HS-27A (cell line): ENCODE measurements at places on chromosomes 13 and 19.

GRCh38 chr19:1989513-1990229 lies 25.8 kb downstream of the BTBD2 start:
- no peak for DNase-seq

DNA sequence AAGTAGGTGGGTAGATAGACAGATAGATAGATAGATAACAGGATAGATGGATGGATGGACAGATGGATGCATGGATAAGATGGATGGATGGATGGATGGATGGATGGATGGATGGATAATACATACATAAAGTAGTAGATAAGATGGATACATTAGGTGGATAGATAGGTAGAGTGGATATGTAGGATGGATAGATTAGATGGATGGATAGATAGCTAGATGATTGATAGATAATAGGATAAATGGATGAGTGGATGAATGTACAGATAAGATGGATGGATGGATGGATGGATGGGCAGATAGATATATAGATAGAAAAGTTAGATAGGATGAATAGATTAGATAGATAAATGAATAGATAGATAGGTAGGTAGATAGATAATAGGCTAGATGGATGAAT lies 2.1 kb downstream of the CYP4F3 start:
- no peak for DNase-seq

GRCh38 chr19:16266586-16266942 lies 58.1 kb upstream of the KLF2 start:
- no peak for DNase-seq

- DNase-seq: no peak
Observed at GRCh38 chr19:10010247-10010691, at the start of gene COL5A3. Gene COL5A3 (minus strand): TSS chr19:10010504. CDS start chr19:10010385, 119 bp downstream.

- no peak for DNase-seq
Observed at GRCh38 chr13:77522444-77522843, 13.1 kb upstream of the SCEL start.

DNA sequence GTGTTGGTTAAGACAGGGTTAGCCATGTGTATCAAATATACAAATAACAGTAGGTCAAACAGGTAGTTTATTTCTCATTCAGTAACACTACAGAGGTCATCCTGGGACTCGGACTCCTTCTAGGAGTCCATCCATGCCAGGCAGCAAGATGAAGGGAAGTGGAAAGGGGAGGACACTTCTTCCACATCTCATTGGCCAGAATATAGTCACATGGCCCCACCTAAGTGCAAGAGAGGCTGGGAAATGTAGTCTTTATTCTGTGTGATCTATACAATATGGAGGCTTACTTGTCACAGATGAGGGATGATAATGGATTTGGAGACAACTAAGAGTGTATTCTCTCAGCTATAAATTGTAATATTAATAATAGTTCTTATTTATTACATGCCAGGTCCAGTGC lies 31.1 kb downstream of the RDH8 start:
- DNase-seq: no peak

DNA sequence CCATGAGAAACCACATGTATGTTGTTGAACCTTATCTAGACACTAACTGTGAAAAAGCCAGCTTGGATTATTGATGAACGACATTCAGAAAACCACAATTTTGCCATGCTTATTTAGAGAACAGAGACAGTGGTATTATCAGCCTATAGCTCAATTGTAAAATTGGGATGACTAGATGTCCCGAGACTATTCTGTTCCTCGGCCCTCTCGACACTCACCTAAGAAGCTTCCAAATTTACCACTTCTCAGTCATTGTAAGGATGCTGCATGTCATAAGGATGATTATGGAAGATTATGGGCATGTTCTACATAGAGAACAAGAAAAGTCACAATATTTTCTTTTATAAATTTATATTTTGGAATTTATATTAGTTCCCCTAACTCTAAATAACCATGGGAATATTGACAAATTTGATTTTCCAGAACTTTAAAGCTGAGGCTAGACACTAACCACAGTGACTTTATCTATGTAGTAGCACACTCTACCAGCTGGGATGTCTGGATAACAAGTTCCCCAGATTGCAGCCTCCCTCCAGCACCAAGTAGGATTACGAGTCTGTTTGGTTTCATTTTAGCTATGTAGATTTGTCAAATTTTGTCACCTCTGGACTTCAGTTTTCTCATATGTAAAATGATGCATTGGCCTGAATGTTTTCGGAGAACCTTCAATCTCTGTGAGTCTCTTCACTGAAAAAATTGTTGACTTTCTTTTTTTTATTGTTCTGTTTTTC lies 513.6 kb downstream of the IRS2 start:
- no peak for DNase-seq

DNA sequence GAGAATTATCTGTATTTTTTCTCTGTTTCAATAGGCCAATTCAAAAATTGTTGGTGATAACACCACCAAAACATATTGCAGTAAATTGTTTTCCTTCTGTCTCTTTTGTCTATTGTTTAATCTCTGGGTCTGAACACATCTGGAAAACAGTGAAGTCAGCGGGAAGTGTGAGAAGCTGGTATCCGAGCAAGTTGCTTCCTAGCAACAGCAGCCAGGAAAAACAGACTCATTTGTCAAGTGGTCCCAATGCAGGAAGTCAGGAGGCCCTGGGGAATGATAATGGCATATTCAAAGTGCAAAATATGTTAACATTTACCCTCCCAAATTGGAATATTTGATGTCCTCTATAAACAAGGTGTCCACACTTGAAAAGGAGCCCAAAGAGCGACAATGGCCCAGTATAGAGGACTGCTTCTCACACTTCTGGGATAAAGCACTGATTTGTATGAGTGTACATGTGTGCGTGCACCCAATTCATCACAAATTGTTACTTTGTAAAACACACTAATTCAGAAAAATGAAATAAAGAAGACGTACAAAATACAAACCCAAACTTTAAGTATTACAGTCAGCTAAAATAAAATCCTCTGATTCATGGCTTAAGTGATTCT lies 515.0 kb downstream of the TBC1D4 start:
- no peak for DNase-seq

DNA sequence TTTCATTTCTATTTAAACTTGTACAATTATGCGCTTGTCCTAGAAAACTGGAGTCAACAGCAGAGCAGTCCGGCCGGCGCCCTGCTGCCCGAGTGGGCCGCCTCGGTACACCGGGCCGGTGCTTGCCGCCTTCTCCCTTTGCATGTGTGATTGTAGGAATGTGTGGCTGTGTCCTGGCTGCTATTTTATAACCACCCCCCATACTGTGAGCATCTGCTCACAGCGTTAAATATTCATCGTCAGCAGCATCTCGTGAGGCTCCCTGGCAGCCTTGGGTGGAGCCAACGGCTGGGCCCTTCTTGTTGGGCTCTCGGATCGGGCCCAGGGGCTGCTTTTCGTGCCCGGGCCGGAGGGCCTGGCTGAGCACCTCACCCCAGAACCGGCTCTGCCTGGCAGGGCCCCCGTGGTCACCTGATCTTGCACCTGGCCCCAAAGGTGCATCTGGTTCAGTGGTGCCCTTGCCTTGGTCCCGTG lies 10.6 kb downstream of the PIAS4 start:
- DNase-seq: no peak

GRCh38 chr13:51625555-51626345 lies 41.5 kb downstream of the WDFY2 start:
- no peak for DNase-seq

- DNase-seq: no peak
Observed at GRCh38 chr13:23497191-23497590, 63.7 kb upstream of the SACS start.

- no peak for DNase-seq
Observed at GRCh38 chr13:75446874-75447273, 35.1 kb downstream of the TBC1D4 start.

DNA sequence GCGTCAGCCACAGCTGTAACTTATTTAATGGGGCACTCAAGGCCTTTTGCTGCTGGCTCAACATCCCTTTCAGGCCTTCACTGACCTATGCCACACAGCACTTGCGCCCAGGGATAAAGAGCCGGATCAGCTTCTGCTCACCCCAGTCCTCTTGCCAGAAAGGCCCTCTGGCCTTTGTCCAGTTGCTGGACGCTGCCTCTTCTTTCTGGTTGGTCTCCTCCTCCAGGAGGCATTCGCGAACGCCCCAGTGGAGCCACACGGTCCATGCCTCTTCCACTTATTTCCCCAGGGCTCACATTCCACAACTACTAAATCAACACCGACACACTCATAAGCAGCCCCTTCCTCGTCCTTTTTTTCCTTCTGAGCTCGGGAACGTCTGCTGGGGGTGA lies 3.7 kb upstream of the ZNF329 start:
- no peak for DNase-seq

DNA sequence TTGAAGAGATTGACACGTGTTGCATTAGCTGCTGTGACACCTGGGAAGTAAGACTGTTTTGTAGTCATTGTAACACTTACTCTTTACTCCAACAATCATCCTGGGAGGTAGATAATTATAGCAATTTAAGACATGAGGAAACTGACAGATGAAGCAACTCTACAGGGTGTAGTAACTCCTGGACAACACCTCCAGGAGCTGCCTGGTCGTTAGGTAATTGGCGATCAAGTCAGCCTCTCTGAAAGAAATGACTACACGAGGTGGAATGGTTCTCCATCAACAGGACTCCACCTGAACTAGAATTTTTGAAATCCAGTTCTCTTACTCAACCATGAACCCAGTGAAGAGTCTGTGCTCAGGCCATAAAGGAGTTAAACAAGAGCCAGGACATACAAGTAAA lies 43.0 kb upstream of the LRCH1 start:
- DNase-seq: no peak
